ENCODE measurements at places on chromosomes 16 and 17. TPM values are rescaled to one million over a fixed set of nuclear protein-coding genes. Genes with fewer than 3 reads are reported as not detected.

Gene KRTAP1-1
- total RNA-seq = not detected

Gene CD300A
- total RNA-seq = 15.7 TPM

Gene HBQ1
- not detected for total RNA-seq

Gene GLTPD2
- not detected for total RNA-seq

Gene SEPTIN1
- total RNA-seq = 4.6 TPM

Gene SLC5A10
- total RNA-seq = 0.29 TPM

Gene GJC1
- total RNA-seq = 4.3 TPM

Gene NME4
- total RNA-seq = 46.5 TPM

Gene LDAF1
- 49.2 TPM for total RNA-seq

Gene HOXB6
- 24.9 TPM for total RNA-seq

Gene KCNH4
- total RNA-seq = not detected

Gene GFAP
- total RNA-seq = 11.8 TPM

Gene OR1F1
- not detected for total RNA-seq

Gene FBXW10
- total RNA-seq = not detected

Gene NRN1L
- total RNA-seq = not detected

Gene MAF
- total RNA-seq = 66.6 TPM

Gene ITGAD
- total RNA-seq = 0.16 TPM
